Suppressor macrophage treated with lipopolysaccharide for 4 hours (primary cell): ENCODE measurements at places on chromosomes 2 and 18.

DNA sequence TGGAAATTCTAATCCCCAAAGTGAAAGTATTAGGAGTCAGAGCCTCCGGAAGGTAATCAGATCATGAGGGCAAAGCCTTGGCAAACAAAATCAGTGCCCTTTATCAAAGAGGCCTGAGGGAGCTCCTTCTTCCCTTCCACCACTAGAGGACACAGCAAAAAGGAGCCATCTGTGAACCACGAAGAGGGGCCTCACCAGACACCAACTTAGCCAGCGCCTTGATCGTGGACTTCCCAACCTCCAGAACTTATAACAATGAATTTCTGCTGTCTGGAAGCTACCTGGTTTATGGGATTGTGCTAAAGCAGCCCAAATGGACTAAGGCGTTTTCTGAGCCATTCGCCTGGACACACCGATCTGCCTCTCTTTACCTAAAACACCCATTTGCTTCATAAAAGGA lies 133.1 kb downstream of the EIPR1 start:
- no peak for DNase-seq

GRCh38 chr18:75809151-75809925 lies 381.8 kb upstream of the SMIM21 start:
- DNase-seq: no peak

- no peak for DNase-seq
These were observed 297.7 kb downstream of the ICOS start for GRCh38 chr2:204234248-204234647.

- DNase-seq: no peak
These were observed 171.0 kb downstream of the ZBTB7C start for GRCh38 chr18:48238206-48238605.

DNA sequence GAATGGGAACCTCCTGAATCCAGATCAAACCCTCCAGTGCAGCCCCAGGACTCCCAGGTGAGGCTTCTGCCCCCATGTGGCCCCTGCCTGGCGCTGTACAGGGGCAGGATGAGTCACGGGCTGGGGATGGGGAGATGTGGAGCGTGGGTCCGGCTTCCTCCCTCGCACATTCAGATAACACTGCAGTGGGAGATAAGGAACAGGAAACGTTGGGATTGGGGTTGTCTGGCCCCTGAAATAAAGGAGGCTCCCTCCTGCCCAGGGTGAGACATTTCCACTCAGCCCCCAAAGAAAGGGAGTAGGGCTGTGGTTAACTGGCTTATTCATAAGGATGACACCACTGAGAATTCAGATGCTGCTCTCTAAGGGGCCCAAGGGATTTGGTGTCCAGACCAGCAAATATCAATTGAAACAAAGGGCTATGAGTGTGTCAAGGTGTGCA lies 30.7 kb downstream of the IGFBP5 start:
- no peak for DNase-seq

DNA sequence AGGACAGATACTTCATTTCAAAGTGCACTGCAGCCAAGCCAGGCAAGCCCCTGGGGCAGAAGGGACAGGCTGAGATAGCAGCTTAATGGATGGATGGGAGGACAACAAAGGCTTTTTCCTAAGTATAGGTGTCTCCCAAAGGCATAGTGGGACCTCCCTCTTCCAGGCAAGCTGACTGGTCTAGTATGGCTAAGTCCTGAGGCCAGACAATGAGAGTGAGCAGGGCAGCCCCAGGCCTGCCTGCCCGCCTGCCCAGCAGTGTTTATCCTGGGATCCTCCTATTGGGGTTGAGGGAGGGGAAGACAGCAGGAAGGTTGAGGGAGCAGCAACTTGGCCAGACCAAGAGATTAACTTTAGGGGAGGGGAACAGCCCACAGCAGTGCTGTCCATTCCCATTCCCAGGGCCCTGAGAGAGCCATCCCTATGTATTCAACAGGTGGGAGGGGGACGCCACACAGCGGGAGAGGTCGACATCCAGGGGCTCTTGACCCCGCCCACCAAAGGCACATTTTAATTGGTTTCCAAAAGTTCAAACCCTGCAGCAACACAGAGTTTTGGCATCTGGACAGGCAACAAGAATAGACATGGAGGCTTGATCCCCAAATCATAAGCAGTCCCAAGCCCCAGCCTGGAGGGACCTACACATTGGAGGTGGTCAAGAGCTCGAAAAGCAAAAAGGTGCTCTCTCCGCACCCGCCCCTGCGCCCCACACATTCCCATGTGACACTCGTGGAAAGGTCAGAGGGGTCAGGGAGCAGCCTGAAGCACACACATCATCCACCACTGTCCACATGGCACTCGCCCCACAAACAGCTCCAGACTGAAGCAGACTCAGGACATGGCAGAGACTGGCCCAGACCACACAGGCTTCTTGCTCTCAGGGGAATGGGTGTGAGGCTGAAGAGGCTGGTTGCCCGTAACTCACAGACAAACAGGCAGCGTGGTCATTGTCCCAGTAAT lies 2.9 kb upstream of the SFXN5 start:
- no peak for DNase-seq

DNA sequence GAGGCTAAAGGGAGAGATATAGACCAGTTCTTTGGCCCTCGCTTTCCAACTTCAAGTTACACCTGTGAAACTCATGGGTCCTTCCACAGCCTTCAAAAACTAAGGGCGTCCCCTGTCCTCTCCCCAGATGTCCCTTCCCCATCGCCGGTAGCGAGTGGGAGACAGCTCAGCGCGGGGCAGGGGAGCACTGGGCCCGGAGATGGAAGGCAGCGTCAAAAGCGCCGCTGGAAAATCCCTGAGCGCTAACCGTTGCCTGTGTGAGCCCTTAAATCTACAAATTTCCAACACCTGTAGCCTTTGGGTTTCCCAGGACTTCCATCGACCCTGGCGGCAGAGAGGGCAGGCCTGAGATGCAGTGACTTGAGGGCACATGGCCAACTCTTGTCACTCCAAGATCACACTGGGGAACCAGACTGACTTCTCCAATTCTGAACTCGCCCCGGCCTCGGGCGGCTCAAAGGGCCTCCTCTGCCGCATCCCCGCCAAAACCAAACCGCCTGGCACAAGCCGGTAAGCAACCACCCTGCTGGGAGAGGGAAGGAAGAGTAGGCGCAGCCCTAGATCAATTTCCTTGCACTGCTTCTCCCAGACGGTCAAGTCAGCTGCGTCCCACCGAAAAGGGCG lies 879 bp upstream of the EPAS1 start:
- peak; percentile 66 for DNase-seq

DNA sequence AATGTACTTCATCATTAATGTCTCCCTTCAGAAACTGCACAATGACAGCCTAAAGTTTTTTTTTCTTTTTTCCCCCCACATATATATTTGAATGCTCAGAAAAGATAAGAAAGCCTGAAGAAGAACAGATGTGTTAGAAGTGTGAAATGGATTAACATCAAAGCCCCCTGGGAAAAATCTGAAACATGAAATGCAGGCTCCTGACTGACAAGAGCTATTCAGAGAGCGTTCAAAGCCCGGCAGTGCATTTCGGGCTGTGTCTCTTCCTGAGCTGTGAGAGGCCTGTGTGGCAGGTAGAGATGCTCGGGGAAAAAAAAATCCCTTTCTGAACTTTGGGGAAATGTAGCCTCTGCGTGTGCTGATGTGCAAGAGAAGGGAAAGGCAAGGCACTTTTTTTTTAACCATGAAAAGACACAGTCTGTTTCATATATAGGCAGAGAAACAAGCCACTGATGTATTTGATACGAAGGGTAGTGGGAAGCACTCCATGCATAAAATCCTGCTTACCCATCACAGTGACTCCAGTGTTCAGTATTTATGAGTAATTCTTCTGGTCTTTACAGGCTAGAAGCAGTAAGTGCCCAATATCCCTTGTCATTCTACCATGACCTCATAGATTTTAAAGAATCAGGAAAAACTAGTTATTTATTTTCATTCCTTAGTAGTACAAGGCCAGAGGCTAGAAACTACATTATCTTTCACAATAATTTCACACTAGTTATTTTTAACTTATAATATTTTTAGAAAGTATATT lies 1574.2 kb upstream of the PIK3C3 start:
- no peak for DNase-seq

- DNase-seq: no peak
These were observed 82.5 kb downstream of the TNFRSF11A start for GRCh38 chr18:62407660-62408059.

- DNase-seq: no peak
These were observed 1.8 kb upstream of the SALL3 start for GRCh38 chr18:78977637-78978348.

- no peak for DNase-seq
These were observed 13.4 kb downstream of the ARHGAP15 start for GRCh38 chr2:143142598-143142997.

GRCh38 chr2:143974262-143974661 lies 545.7 kb downstream of the ZEB2 start:
- no peak for DNase-seq
